ENCODE measurements at places on chromosomes 1 and 21.
A peak's percentile ranks its signal among the peaks of the same experiment; 100 is the strongest.

GRCh38 chr1:3954170-3955169 lies 54.4 kb upstream of the C1orf174 start:
- DNase-seq = no peak

GRCh38 chr1:214234635-214235025 lies 46.3 kb upstream of the SMYD2 start:
- no peak for DNase-seq

- no peak for DNase-seq
These were observed 5.7 kb downstream of the LMX1A start for GRCh38 chr1:165350840-165351239.

DNA sequence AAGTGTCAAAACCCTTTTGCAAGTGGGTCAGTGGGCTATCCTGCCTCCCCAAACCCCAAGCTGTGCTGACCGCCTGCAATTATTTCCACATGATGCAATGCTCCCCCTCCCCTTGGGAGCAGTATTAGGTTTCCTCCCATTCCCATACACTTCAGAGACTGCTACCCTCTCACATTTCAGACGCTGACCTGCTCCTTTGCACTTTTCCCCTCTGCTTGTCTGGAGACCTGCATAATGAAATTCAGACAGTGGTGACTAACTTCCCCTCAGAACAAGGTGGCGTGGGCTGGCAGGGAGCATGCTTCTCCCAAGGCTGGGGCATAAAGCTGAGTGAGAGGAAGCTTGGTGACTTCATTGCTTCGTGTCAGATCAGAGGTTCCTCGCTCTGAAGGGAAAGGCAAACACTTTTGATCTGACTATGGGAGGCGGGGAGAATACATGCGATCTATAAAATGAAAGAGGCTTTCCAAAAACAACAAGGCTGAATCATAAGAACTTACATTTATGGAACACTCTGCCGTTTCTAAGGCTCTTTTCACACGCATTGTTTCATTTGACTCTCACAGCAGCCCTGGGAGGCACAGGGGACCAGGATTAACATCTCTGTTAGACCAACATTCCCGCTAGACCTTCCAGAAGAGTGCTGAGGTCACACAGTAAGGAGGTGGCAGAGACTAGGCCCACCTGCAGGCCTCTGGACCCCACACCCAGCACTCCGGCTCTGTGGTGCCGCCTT lies 27.5 kb upstream of the ROR1 start:
- DNase-seq = no peak

- DNase-seq = no peak
These were observed 104.0 kb upstream of the OLIG2 start for GRCh38 chr21:32921632-32922230.

- DNase-seq = no peak
These were observed 4.4 kb downstream of the DENND4B start for GRCh38 chr1:153941826-153942725.

- DNase-seq = no peak
These were observed 13.3 kb downstream of the RNU5D-1 start for GRCh38 chr1:44717653-44718052.

DNA sequence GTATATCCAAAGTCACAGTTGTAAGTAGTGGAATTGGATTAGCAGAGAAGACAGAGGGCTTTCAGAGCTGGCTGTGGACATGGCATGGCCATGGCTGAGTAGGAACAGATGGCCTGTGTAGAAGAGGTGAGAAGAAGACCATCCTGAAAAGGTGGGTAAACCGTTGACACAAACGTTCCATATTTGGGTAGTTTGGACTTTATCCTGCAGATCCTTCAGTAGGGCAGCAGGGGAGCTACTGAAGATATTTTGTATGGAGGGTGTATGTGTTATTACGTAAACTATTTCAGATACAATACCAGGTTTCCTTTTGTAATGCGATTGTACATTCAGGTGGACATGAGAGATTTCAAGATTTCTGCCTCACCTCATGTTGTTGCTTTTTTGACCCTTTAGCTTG lies 1.6 kb downstream of the UTP11 start:
- DNase-seq = no peak

GRCh38 chr1:211625040-211625439 lies 46.1 kb upstream of the SLC30A1 start:
- no peak for DNase-seq

DNA sequence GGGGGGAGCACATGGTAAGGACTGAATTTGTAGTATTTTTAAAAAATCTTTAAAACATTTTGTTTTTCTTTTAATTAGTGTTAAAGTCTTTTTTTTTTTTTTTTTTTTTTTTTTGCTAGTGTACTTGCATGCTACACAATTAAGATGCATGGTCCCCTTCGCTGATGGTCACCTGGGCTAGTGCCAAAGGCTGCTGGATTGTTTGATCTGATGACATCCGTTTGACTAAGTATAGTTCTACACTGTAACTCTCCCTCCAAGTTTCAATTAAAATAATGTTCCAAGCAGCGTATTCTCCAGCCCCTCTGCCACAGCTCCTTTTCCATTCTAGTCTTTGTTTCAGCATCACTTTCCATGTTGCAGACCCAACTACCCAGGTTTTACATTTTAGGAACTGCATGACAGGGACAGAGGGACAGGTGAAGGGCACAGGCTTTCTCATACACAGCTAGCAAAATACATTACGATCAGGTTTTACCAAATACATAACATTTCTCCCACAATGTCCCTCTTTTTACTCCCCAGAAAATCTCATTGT lies 852 bp upstream of the RAVER2 start:
- DNase-seq = no peak

DNA sequence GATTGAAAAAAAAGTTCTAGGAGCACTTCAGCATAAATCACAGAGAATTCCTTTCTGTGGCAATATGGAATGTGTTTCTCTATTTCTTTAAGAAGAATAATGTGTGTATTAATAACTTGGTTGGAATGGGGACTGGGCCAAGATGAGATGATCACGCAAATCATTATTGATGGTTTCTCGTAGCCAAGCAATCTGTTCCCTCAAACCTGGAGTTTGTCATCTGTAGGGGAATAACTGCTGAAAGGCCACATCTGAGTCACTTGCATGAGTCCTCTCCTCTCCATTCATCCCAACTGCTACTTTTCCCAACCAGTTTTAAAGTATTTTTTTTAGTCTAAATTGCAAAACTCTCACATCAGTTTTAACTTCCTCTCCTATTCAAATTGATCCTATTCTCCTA lies 480.4 kb downstream of the PLPP3 start:
- DNase-seq = peak; percentile 81

DNA sequence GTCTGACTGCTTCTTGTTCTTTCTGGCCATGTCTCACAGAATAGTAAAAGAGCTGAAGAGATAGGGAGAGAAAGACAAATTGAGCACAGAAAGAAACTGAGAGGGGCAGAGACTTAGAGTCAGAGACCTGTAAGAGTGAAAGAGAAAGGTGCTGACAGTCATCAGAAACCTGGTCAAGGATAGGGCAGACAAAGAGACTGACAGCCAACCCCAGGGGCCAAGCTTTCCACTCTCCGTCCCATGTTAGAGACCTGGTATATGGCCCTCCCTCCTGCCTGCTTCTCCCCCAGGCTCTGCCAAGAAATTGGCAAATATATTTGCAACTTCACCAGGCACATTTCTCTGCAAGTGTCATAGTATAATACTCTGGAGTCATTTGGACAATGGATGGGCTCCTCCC lies 64.6 kb downstream of the RHBG start:
- DNase-seq = no peak

- DNase-seq = peak; percentile 41
These were observed 357.9 kb upstream of the USP24 start for GRCh38 chr1:55572878-55573734.

All from HS-5 (cell line).